Stimulated activated naive CD4-positive, alpha-beta T cell treated with Interleukin-2 at 50 U/mL for 16 hours (primary cell): ENCODE measurements at places on chromosomes 7 and 10.

DNA sequence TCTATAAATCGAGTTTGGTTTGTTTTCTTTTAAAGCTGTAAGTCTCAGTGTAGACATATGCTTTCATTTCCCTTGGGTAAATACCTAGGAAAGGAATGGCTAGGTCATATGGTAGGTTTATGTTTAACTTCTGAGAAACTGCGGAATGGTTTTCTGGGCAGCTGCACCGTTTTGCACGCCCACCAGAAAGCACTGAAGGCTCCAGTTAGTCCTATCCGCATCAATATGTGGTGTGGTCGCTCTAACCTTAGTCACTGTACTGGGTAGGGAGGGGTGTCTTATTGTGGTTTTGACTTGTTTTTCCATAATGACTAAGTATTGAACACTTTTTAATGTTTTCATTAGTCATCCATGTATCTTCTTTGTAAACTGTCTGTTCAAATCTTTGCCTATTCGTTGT is 279.5 kb upstream of the AKR1E2 start:
- DNase-seq: peak; percentile 50

- no peak for DNase-seq
These were observed 26.1 kb downstream of the WDFY4 start for GRCh38 chr10:48710647-48711275.

DNA sequence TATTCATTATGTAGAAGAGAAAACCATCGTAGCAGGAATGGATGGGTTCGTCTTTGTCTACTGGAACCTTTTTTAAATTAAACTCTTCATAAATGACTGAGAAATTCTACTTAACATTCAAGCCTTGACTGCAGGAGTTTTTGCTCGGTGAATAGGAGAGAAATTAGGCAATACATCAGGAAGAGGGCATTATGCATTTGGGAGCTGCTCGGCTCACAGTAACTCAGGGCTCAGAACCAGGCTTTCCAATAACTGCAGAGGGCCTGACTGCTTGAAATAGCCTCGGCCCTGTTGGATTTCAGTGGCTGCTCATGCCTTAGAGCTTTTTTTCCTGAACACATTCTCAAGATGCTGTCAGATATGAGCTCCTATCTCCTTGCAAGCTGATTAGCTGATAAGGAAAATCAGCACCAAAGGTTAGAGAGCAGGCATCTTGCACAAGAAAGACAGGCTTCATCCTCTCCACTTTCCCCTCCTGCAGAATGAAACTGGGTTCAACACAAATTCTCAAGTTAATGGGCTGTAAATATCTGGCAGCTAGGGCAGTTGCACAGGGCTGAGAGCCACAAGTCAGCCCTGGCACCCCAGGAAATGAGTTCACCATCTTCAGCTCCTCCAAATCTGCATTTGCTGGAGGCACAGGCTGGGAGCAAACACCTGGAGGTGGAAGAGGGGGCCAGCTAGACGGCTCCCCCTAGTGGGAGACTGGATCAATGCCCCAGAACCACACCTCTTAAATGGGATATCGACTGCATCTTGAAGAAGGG is 24.3 kb downstream of the TECTB start:
- no peak for DNase-seq

DNA sequence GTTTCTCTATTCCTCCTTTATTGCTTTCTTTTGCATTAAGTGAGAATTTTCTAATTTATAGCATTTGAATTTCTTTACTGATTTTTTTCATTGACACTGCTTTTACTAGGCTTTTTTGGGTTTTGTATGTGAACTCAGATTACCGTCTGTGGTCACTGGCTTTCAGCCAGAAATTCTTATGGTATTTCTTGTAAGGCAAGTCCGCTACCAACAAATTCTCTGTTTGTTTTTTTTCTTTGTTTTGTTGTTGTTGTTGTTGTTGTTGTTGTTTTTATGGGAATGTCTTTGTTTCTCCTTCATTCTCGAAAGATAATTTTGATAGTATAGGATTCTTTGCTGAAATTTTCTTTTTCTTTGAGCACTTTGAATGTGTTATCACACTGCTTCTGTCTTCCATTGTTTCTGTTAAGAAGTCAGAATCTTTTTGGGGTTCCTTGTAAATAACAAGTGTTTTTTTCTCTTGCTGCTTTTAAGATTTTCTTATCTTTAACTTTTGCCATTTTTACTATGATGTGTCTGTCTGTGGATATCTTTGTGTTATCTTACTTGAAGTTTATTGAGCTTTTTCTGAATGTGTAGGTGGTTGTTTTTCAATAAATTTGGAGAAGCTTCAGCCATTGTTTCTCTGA is 7.2 kb downstream of the NET1 start:
- no peak for DNase-seq

DNA sequence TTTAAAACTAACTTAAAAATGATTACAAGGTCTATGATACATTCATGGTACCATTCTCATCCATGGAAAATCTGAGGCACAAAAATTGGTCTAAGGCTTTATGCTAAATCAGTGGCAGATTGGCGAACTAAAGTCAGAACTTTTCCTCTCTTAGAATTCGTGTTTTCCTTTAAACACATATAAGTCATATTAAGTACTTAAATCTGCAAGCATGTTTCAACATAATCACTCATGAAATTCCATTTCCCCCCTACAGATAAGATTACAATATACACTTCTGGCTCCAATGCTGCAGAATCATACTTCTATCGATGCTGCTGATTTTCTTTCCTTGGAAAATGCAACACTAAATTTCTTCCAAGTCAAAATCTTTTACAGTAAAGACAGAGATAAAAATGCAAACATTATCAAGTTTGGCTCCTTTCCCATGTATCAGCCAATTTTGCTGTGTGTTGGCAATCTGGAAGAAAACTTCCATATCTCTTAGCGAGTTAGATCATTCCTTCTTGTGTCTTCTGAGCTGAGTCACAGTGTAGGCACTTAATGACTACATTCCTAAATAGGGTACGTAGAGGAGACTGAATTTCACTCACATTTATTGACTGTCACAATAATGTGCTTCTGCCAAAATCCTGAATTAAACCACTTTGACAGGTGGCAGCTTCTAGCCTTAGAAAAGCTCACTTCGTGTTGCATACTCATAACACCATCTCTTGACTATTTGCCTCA is 76.4 kb upstream of the LRRC17 start:
- DNase-seq: no peak

- no peak for DNase-seq
These were observed 3.4 kb upstream of the AKR1C8 start for GRCh38 chr10:5188358-5188757.

GRCh38 chr10:132336064-132336746 is 4.2 kb downstream of the LRRC27 start:
- DNase-seq: no peak

DNA sequence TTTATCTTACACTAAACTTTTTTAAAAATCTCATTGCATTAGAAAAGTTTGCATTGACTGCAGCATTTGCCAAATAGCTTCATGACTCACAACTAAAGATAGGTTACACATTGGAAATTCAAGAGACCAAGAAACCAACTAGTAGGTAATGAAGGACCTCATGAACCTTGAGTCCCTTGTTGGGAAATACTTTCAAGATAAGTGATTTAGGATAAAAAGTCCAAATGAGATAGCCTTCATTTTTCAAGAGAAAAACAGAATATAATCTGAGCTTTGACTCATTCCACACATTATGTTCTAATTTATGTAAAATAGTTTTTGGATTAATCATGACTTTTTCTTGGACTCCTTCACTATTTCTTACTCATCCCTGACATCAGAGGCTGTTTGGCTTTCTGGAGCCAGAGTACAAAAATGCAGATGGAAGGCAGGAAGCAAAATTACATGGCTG is 13.1 kb upstream of the LIPF start:
- no peak for DNase-seq
